Activated naive CD4-positive, alpha-beta T cell treated with anti-CD3 and anti-CD28 coated beads, Interleukin-2, amount 50 U/mL, for 16 hours (primary cell): ENCODE measurements at places on chromosomes 2 and 18.

- no peak for DNase-seq
These were observed 96.6 kb downstream of the TMEM17 start for GRCh38 chr2:62409442-62409841.

GRCh38 chr2:56455642-56456041 is 271.9 kb downstream of the CCDC85A start:
- DNase-seq, result no peak

- DNase-seq, result no peak
These were observed 207.9 kb upstream of the RAB6C start for GRCh38 chr2:129771418-129772189.

- no peak for DNase-seq
These were observed 302.3 kb upstream of the FANCL start for GRCh38 chr2:58543442-58543841.

DNA sequence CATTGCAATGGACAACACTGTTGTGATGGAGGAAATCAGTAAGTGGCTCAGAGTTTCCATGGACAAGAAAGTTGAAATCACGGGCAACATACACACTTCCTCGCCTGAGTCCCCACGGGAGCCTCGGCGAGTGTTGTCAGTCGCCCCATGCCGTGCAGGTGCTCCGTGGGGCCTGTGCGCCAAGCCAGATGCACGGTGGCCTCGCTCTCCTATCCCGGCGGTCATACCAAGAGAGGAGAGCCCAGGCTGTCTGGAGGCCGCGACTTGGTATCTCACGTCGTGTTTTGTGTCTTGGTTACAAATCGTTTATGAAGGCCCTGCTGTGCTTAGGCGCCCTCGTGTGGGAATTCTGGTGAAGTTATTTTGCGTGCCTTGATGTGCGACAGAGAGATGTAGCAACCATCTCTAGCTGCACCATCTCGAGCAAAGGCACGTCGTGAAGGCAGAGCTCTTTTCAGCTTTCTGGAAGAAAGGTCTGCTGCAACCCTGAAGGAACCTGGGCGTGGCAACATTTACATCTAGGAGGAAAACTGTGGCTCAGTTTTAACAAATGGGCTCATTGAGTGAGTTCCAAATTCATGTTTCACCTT is 21.8 kb downstream of the ATG4B start:
- peak; percentile 48 for DNase-seq

DNA sequence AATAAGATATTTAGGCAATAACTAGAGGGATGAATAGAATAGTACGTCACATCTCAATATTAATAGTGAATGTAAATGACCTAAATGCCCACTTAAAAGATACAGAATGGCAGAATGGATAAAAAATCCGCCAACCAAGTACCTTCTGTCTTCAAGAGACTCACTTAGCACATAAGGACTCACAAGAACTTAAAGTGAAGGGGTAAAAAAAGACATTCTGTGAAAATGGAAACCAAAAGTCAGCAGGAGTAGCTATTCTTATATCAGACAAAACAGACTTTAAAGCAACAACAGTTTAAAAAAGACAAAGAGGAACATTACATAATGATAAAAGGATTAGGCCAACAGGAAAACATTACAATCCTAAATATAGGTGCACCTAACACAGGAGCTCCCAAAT is 56.7 kb upstream of the DSC1 start:
- DNase-seq, result no peak
